ENCODE measurements at places on chromosomes 1 and 21.

- no peak for DNase-seq
Measured at GRCh38 chr1:225460021-225460736, 32.3 kb upstream of the LBR start.

GRCh38 chr1:25223471-25223870 lies 8.8 kb downstream of the SYF2 start:
- DNase-seq = no peak

DNA sequence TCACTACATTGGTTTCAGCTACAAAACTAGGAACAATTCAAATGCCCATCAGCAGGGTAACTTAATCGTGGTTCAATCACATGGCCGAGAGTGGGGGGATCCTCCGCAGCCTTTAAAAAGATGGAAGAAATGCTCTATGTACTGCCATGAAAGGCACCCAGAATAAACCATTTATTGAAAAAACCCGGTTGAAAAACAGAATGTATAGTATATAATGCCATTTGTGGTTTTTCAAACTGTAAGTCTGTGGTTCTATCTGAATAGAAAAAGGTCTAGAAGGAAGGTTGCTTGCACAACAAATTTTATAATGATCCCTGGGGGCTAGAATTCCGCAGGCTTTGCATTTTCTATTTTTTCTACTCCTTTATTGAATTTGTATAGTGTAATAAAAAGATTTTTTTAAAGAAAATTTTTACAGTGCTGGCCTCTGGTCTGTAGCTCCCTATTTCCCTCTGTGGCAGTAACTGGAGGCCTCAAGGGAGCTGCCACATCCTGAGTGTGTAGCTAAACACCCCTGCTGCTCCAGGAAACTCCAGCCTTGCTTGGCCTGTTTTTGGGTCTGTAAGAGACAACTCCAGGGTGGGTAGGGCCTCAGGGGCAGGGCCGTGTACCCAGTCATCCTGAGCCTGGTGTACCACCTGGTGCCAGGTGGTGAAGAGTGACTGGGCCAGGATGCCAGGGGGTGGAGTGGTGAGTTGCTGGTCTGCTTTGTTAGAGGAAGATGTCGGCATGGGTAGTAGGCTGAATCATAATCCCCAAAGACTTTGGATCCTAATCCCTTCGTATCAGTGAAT lies 51.5 kb upstream of the EPS8L3 start:
- no peak for DNase-seq

- DNase-seq = no peak
Measured at GRCh38 chr1:210565306-210565705, 236.6 kb downstream of the HHAT start.

GRCh38 chr1:201791779-201792173 lies 37.2 kb upstream of the IPO9 start:
- no peak for DNase-seq

- no peak for DNase-seq
Measured at GRCh38 chr1:9399510-9400424, 107.1 kb downstream of the SPSB1 start.

GRCh38 chr1:53807916-53808315 lies 30.2 kb downstream of the NDC1 start:
- no peak for DNase-seq

- DNase-seq = no peak
Measured at GRCh38 chr1:87615491-87615890, 286.8 kb downstream of the LMO4 start.

GRCh38 chr1:176540428-176540827 lies 77.5 kb downstream of the PAPPA2 start:
- DNase-seq = no peak

- DNase-seq = no peak
Measured at GRCh38 chr1:78678324-78678723, 28.7 kb downstream of the IFI44 start.

DNA sequence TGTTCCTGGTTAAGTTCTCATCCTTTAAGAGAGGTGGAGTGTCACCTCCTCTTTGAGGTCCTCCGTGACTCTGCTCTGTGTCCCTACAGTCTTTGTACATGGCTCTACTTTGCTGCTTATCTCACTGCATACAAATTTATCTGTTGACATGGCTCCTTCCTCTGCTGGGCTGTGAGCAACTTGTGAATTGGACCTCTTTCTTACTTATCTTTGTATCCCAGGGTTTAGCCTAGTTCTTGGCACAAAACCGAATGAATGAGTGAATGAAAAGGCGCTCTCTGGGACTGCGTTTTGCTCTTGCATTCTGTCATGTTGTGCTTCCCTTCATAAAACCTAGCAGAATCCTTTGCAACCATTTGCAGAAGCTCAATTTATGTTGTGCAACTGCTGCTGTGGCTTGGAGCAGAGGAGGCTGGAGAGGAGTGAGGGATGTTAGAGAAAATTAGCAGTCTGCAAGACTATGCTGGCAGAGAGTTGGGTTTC lies 12.4 kb downstream of the SLC26A9 start:
- DNase-seq = no peak

DNA sequence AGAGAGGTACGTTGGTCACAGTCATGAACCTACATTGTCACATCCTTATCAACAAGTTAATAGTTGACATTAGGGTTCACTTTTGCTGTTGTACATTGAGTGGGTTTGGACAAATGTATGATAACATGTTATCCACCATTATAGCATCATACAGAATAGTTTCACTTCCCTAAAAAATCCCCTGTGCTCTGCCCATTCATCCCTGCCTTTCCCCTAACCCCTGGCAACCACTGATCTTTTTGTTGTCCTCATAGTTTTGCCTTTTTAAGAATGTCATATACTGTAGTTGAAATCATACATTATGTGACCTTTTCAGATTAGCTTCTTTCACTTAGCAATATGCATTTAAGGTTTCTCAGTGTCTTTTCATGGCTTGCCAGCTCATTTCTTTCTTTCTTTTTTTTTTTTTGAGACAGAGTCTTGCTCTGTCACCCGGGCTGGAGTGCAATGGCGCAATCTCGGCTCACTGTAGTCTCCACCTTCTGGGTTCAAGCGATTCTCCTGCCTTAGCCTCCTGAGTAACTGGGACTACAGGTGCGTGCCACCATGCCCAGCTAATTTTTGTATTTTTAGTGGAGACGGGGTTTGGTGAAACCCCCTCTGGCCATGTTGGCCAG lies 50.6 kb downstream of the UCK2 start:
- no peak for DNase-seq

GRCh38 chr1:228109962-228110488 lies 926 bp upstream of the MRPL55 start:
- DNase-seq = no peak

GRCh38 chr1:74388855-74389254 lies 123.6 kb downstream of the LRRC53 start:
- DNase-seq = no peak

GRCh38 chr1:246394121-246394520 lies 113.0 kb downstream of the SMYD3 start:
- no peak for DNase-seq

- DNase-seq = no peak
Measured at GRCh38 chr1:156789621-156790318, 22.4 kb downstream of the PRCC start.

DNA sequence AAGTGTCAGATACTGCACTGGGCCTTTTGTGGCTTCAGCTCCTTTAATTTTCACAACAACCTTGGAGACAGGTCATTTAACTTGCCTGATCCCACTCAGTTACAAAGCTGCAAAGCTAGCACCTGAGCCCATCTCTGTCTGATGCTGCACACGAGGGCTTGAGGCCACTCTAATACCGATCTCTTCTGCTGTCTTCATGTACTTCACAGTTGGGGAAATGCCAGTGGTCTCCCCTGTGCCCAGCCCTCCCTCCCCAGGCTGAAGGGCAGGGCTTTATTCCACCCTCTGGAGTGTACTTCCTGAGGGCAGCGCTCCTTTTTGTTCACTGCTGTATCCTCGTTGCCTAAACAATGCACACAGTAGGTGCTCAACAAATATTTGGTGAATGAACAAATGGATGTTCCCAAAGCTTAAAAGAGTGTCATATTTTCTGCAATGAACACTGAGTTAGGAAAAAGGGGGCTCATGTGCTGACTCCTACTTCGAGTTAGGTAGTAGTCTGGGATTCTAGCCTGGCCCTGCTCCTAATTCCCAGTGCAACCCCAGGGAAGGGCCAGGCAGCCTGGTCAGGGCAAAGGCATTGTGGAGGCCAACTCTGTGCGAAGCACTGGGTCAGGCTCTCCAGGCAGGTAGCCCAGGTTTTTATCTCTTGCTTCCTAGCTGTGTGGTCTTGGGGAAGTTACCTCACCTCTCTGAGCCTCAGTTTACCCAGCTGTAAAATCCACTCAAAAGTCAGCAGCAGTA lies 1.1 kb downstream of the TMCO4 start:
- no peak for DNase-seq

DNA sequence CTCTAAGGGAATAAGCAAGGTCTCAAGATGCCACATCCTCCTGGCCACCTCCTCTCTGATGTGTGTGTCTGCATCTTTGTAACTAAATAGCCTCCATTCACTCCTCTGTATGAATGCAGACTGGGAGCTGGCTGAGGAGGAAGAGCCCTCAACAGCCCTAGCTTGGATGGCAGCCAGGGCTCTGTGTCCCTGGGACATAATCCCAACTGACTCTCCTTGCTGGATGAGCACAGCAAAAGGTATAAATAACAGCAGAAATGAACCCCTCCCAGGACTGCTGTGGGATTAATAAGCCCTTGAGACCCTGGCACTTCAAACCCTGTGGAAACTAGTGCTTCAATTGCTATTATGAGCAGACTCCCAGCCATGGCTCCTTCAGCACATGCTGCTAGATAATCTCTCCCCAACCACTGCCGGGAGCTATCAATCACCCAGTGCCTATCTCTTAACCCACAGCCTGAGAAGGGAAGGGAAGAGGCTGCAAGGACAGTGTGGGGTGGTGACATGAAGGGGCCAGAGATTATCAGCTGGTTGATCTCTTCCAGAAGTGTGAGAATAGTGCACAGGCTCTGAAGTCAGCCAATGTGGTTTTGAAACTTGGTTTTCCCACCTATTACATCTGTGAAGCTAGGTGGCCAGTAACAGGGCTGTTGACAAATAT lies 152.2 kb downstream of the TNR start:
- no peak for DNase-seq

DNA sequence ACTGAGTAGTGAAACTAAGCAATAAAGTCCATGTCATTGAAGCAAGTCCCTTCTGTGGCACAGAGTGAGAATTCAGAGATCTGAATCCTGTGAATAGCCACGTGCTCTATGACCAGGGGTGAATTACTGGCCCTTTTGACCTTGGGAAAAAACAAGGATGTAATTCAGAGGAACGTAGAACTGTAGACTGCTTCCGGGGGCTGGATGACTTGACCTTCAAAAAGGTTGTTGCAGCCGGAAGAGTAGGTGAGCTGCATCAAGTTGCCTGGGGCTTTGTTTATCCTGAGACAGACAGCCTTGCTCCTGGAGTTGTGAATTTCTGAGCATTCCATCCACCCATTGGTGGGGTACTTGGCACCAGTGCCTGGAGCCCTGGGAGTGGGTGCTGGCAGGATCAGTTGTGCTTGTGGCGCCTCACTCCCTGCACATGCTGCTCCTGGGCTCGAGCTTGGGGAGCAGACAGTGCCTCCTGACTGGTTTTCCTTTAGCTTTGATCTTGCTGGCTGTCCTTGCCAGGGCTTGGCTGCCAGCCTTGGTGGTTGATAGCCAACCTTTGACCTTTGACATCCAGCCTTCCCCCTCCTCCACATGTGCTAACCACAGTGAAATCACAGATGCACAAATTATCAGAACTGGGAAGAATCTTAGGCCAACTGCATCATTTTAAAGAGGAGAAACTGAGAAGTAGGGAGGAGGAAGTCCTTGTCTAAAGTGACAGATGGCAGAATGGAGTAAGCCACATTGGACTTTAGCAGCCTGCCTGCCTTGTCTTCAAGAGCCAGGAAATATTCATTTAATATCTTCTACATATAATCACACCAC lies 16.2 kb upstream of the MYOG start:
- no peak for DNase-seq

- no peak for DNase-seq
Measured at GRCh38 chr1:226863446-226863845, 7.0 kb upstream of the PSEN2 start.

- DNase-seq = no peak
Measured at GRCh38 chr1:166950156-166950555, 25.2 kb downstream of the ILDR2 start.

DNA sequence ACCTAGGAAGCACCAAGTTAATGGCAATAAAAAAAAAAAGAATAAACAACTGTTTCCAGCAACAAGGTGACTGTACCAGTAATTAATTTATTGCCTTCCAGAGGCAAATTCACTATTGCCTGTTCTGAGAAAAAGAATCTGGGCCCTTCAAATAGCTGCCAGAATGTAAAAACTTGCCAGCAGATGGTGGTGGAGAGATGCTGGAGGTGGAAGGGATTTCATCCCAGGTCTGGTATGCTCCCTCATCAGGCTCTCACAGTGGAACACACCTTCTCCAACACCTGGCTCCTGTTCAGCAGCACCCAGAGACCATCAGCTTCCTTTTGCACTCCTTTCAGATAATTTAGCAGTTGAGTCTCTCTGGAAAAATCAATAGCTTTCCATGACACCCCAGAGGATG lies 792.9 kb upstream of the ADAMTS5 start:
- DNase-seq = no peak

GRCh38 chr1:219239518-219239917 lies 65.8 kb downstream of the LYPLAL1 start:
- no peak for DNase-seq

GRCh38 chr1:93988634-93989350 lies 79.6 kb upstream of the GCLM start:
- DNase-seq = no peak

DNA sequence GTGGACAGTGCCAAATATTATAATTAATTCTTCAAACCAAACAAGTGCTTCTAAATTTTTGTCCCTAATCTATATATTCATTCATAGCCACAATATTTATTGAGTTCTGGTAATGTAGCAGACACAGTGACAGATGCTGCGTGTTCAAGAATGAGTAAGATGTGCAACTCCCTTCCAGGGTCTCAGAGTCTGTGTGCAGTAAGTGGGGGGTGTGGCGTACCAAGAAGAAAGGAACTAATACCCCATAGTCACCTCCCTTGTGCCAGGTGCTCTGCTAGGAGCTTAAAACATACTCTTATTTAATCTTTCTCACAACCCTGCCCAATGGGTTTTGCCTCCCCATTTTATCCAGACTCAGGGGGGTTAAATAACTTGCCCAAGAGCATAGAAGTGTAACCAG lies 358.7 kb downstream of the BARHL2 start:
- no peak for DNase-seq

- DNase-seq = no peak
Measured at GRCh38 chr1:162873671-162874666, 13.0 kb upstream of the CCDC190 start.

DNA sequence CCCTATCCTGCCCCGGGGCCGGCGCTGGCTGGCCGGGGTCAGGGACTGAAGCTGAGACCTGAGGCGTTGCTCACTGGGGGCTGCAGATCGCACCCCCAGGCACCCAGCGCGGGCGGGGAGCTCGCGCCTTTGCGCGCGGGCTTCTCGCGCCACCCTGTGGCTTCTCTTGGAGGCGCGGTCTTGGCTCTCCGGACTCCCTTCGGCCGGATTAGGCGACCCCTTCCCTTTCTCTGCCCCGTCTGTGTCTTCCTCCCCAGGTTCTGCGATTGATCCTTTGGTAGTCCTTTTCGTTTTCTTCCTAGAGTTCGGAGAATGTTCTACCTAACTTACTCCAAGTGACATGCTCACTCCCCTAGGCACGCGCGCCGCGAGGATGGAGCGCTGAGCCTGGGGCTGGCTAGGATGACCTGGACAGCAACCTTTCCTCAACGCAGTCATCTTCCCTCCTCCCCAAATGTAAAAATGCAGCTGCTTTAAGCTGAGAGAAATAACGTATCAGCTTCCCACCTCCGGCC lies 495 bp upstream of the NTRK1 start:
- peak; percentile 36 for DNase-seq

Data from stimulated activated CD4-positive, alpha-beta T cell treated with anti-CD3 and anti-CD28 coated beads, Interleukin-12 subunit alpha, Interleukin-12 subunit beta, amount 100 ng/mL, for 24 hours (primary cell).